Mucosa of gallbladder (tissue), 1 donor: ENCODE measurements at places on chromosomes 11 and 22.

DNA sequence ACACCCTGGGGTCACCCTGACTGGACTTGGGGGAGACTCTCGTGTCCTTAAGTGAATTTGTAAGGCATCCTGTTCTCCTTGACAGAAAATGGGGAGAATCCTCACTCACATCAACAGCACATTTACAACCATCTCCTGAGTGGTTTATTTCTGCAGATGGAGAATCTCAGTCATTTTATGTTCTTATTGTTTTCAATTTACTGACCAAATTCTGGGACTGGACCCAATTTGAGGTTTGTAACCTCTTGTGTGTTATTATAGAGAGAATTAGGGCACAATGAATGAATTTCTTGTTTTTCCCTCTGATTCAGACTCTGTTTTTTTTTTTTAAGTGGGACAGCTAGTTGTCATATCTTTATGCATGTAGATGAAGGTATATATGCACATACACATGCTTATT is 104.9 kb downstream of the ADAMTS15 start:
- DNase-seq = no peak

GRCh38 chr11:83158965-83159901 is 2.3 kb downstream of the PCF11 start:
- no peak for DNase-seq

- no peak for DNase-seq
Measured at GRCh38 chr22:43776081-43776670, 35.9 kb downstream of the EFCAB6 start.

- DNase-seq = no peak
Measured at GRCh38 chr11:429931-430456, 11.8 kb downstream of the ANO9 start.

GRCh38 chr11:124878759-124879492 is 13.7 kb downstream of the ROBO3 start:
- no peak for DNase-seq

DNA sequence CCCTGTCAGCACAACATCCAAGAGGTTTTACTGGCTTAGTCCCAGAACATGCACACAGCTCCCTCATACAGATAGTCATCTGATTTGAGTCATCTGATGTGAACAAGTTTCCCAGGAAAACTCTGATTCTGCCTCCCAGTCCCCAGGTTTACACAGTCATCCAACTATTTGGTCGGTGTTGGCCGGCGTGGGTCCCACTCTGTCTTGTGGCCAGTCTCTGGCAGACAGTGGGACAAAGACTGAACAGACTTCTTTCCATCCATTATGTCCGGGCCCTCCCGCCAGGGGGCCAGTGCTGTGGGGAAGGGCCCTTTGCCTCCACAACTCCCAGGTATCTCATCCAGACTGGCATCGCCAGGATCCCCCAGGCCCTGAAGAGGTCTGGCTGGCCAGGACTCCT is 60.0 kb downstream of the BTG4 start:
- no peak for DNase-seq

GRCh38 chr11:74695705-74696280 is 35.4 kb downstream of the CHRDL2 start:
- DNase-seq = no peak

GRCh38 chr11:62324731-62325556 is 12.3 kb upstream of the ASRGL1 start:
- no peak for DNase-seq

DNA sequence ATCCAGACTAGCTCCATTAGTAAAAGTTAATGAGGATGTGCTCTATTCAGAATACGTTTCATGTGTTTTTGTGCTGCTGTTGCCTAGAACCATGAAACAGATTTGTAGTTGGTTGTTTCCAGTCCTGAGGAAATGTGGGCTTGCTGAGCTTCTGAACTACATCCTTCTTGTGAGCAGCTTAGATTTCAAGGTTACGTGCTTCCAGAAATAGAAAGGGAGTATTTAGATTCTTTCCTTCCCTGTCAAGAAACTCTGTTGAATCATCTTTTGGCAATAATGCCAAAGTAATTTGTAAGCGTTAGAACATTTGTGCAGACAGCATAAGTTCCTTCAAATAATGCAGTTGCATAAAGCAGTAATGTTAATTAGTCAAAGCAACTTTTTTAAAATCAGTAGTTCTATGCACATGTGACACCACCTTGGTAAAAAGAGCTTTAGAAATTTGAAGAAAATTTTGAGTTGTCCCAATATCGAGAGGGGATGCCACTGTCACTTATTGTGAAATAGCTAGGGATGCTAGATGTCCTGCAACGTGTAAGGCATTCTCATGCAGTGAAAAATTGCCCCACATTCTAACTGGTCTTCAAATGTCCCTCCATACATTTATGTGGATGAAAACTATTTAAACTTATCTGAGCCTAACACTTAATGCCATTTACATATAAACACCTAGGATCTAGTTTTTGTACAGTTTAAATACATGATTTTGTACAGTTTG is 169.6 kb downstream of the ETS1 start:
- no peak for DNase-seq

DNA sequence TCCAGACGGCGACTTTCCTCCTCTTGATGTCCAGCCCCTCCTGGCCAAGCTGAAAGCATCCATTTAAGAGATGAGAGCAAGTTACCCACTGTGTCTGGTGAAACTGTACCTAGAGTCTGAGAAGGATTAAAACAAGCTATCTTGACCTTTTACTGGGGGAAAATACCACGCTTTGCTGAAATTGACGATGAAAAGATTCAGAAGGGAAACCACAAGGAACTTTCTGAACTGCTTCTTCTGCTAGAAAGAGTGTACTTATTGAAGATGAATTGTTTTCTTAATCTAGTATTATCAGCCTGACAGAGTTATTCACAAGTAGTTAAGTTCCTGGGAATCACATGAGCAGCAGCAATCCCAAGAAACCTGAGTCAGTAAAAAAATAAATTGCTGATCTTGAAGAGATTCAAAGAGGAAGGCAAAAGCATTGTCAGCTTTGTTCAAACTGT is 13.1 kb upstream of the MS4A6A start:
- DNase-seq = no peak
